Stimulated activated CD8-positive, alpha-beta memory T cell treated with anti-CD3 and anti-CD28 coated beads, Interleukin-15, amount 100 ng/mL, for 48 hours (primary cell): ENCODE measurements at places on chromosomes 7 and 10.
A peak's percentile ranks its signal among the peaks of the same experiment; 100 is the strongest.

GRCh38 chr7:87628780-87629569, 777 bp downstream of the RUNDC3B start:
- DNase-seq = no peak

GRCh38 chr10:86663046-86663345, 5.3 kb upstream of the LDB3 start:
- DNase-seq = no peak

DNA sequence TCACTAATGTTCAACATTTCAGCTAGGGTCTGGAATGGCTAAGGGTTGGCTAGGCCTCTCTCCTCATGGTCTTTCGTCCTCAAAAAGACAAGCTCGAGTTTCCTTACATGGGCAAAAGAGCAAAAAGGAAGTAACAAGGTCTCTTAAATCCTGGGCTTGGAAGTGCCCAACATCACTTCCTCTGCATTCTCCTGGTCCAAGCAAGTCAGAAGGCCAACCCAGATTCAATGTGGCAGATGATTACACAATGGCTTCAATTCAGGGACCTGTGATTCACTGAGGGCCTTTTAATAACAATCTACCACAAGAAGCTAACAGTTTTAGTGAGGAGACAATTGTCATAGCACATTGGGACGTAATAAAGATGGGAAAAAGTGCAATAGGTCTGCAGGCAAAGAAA, 4.4 kb upstream of the NUP205 start:
- DNase-seq = no peak

DNA sequence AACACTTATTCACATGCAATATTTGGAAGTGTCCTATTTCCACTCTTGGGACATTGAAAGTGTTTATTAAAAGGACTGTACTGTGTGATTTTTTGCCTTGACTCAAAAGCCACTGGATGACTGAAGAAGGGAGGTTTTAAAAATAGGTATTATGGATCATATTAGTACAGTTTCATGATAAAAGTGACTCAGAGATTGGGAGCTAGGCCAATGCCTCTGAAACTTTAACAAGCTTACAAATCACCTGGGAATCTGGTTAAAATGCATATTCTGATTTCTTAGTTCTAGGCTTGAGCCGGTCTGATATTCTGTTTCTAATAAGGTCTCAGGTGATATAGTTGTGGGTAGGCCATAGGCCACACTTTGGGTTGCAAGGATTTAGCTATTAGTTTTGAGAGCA, 191.2 kb downstream of the PLXDC2 start:
- no peak for DNase-seq

DNA sequence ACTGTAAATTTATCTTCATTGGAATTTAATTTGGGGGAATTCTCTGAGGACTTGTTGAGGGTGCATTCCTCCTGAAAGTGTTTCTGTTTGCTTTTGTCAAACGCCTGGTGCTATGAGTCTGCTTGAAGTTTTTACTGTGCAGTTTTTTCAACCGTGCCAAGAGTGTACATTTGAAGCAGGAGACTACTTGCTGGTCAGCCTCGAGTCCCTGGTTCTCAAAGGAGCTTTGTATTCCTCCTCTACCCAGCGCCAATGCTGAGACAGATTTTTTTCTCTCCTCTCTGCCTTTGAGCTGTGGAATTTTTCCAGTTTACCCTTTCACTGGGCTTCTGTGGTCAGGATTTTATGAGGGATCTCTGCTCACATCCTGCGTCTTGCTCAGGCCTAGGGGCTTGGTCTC, 62.1 kb downstream of the NPY start:
- no peak for DNase-seq

DNA sequence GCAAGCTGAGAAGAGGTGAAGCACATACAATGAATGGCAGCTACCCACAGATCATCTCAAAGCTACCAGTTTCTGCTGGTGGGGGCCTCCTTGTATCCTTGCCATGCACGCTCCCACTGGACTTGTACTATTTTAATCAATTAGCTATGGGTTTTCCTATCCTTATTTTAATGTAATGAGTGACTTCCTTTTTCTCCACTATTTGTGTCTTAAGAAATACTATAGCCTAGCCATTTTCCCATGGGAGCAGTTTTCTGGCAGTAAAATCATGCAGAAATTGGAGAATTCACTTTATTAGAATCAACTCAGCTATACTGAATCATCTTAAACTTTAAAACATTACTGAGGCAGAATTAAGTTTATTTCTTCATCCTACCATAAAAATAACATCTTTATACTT, 73.5 kb downstream of the CTNNA3 start:
- DNase-seq = no peak

DNA sequence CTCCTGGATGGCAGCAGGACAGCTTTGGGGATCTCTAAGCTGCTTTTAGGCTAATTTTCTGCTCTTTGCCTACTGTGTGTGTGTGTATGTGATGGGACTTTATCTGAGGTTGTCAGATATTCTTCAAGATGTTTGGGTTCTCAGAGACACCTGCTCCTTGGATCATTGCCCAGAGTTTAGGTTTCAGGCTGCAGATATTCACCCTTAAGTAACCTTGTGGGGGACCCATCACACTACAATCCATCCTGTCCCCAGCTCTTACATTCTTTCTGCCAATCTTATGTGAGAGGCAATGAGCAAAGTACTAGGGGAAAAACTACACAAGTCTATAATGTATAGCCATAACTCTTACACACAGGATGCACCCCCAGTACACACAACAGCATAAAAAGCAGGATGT, 263.0 kb upstream of the ZWINT start:
- DNase-seq = no peak

- DNase-seq = no peak
Observed at GRCh38 chr10:86795353-86795752, 38.9 kb downstream of the BMPR1A start.

GRCh38 chr7:55211726-55212125, 153.4 kb upstream of the LANCL2 start:
- DNase-seq = no peak

- DNase-seq = no peak
Observed at GRCh38 chr10:128058750-128059134, 67.5 kb downstream of the MKI67 start.

- no peak for DNase-seq
Observed at GRCh38 chr7:121097577-121097976, 109.1 kb downstream of the CPED1 start.

GRCh38 chr7:70542750-70543376, 589.1 kb upstream of the GALNT17 start:
- DNase-seq = no peak

- DNase-seq = peak; percentile 18
Observed at GRCh38 chr7:50664461-50664922, 99.3 kb upstream of the DDC start.

GRCh38 chr7:131673576-131673975, 117.1 kb upstream of the PODXL start:
- no peak for DNase-seq

DNA sequence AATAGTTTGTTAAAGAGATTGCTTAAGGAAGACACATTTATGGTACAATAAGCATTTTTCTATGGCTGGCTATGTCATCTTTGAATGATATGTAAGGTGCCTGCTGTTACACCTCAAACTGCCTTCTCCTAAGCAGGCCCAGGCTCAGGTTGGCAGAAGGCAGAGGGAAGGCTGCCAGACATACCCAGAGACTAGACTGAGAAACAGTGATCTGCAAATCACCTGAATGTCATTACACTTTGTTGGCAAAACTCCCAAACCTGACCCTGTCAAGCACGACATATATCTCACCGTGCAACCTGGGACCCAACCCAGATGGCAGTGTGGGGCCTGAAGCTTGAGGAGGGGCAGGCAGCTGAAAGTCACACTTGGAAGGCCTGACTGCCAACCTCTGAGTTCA, 136.6 kb upstream of the TARP start:
- no peak for DNase-seq

- no peak for DNase-seq
Observed at GRCh38 chr7:50190776-50191175, 97.7 kb upstream of the ZPBP start.

GRCh38 chr7:7109934-7110333, 72.4 kb upstream of the C1GALT1 start:
- no peak for DNase-seq

DNA sequence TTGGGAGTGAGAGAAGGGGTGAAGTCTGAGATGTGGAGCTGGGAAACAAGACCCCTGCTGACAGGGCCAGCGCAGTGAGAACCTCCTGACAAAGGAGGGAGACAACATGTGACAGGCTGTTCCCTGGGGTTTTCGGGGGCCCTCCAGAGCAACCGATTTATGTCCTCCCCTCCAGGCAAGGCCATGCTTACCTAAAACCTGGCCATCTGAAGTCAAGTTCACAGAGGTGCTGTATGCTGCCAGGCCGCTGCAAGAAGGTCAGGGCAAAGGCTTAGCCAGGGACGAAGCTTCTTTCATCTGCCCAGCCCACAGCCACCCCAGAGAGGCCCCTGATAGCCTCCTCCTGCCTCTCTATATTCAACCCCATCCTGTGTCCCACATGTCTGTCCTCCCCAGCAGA, 20.6 kb downstream of the NPC1L1 start:
- DNase-seq = no peak

DNA sequence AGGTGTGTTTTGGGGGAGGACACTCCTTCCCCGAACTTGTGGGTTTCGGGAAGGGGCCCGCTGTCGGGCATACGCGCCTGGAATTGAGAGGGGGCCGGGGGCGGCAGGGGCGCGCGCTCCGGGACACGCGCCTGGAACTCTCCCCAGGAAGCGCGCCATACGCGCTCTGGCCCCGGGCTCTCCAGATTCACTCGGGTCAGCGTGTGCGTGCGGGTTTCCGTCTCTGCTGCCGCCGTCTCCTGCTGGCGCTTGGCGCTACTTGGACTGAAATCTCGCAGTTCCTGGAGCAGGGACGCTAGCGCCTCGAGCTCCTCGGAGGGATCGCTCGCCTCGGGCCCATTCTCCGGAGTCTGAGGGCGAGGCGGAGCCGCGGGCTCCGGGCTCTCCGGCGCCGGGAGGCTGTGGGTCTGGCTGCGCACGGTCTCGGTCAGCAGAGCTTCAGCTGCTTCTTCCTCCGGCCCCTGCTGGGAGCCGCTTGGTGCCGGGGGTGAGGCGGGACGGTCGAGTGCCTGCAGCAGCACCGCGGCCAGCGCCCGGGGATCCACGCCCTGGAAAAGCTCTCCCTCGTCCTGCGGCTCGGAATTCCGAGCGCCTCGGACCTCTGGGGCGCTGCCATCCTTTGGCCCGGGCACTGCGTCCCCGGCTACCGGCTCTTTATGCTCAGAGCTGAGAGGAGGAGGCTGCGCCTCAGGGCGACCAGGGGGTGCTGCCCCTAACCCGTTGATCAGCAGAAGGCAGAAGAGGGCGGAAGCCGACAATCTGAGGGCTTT, 1.1 kb downstream of the VGF start:
- DNase-seq = no peak

- DNase-seq = no peak
Observed at GRCh38 chr10:77318739-77319138, 318.9 kb downstream of the KCNMA1 start.

DNA sequence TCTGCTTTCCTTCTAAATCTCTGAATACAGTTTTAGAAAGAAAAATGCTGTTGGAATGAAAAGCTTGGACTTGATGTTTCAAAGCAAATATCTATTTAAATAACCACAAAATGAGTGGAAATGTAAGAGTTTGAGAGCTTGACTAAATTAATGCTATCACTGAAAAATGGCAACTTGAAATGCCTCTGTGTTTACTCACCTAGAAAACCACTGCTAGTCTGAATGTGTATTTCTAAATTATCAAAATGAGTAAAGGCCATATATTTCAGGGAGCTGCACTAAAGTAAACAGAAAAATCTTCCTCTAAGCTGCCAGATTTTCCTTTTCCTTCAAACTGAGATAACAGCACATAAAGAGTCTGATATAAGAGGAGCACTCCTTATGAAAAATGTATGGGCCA, 87.9 kb downstream of the DPY19L1 start:
- no peak for DNase-seq

DNA sequence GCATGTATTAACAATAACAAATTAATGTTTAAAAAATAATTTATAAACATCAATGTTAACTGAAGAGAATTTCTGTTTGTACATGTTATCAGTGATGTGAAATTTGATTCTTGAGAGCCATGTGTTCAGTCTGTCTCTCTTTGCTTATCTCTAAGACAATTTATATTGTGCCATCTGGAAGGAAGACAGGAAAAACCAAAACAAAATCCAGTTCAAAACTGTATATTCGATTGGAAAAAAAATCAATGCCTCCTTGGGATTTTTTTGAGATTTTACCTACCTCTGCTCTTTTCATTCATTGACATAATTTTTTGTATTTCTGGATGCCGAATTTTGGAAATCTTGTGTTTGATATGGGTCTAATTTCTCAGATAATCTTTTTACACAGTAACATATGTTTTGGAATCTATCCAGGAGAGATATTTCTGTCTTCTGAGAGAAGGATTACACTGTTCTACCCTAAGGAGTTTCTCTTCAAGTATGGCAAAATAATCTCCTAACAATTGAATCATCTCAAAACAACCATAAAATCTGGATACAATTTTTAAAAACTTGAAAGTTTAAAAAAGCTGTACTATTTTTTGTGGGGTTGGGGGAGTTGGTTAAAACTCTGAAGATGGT, 311.9 kb upstream of the GNAI1 start:
- no peak for DNase-seq

DNA sequence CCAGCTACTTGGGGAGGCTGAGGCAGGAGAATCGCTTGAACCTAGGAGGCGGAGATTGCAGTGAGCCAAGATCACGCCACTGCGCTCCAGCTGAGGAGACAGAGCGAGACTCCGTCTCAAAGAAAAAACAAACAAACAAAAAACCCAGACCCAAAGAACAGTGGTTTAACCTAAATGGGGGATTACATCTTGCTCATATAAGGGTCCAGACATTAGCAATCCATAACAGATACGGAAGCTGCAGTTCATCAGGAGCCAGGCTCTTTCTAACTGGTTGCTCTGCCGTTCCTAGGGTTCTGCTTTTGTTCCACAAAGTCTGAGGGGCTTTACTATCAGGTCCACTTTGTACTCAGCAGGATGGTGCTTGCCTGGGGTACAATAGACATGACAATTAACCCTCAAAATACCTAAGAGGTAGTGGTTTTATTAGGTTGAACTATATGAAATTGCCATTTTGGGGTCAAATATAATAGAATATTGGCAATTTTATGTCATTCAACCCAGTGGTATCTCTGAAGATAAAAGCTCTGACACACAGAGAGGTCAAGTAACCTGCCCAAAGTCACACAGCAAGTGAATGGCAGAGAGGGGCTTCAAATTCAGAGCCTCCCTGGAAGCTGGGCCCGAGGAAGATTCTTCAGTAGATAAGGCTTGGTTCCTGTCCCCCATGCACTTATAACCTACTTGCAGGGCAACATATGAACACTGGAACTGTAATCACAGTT, 21.3 kb downstream of the NYAP1 start:
- no peak for DNase-seq

DNA sequence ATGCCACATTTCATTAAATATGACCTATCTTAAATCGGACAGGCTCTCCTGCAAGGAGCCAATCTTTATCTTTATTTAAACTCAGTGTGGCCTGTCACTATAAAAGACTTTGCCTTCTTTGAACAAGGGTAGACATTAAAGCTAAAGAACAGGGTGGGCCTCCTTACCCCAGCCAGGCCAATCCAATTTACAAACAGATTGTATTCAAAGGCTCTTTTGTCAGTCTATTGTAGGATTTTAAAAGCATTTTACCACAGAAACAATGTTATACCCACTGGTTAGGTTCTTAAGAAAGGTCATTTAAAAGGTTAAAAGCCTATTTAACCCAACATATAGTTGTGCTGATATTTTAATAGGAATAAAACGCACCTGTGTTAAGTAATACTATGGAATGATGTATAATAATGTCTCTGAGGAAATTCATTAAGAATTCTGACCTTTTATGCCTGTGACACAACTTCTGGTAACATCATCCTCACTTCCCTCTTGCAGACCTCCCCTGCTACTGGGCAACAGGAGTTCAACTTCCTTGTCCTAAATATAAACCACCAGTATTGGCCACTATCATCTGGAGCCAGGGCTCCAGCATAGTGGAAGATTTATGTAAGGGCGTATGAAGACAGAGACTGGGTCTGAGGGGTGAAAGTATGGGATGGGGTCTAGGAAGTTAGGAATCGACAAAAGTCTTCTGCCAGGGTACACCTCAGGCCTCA, 32.5 kb downstream of the MTERF1 start:
- DNase-seq = no peak
